ENCODE measurements at places on chromosomes 13 and 19.

GRCh38 chr13:91153372-91153771 is 194.1 kb upstream of the MIR17HG start:
- DNase-seq, result no peak

- no peak for DNase-seq
These were observed 60.7 kb downstream of the MCF2L start for GRCh38 chr13:113029487-113030258.

DNA sequence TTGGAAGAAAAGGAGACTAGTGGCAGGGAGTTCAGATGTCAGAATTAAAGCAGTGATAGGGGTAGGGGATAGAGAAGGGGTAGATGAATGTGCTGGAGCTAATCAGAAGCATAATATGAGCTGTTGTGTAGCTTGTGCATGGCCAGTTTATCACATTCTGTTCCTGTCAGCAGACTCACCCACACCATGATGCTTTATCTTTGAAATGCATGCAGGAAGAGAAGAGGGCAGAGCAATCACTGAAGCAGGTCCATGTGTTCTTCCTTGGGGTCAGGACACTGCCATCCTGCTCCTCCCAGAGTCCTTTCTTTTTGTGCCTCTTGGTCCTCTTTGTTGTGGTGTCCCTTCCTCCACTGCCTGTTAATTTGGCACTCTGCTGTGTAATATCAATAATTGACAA is 5.8 kb downstream of the CHAMP1 start:
- no peak for DNase-seq

- DNase-seq, result no peak
These were observed 15.8 kb downstream of the TMED1 start for GRCh38 chr19:10820173-10820572.

GRCh38 chr13:42876270-42876714 is 94.9 kb downstream of the FAM216B start:
- DNase-seq, result no peak

GRCh38 chr19:45660636-45661035 is 7.4 kb upstream of the GIPR start:
- no peak for DNase-seq

- DNase-seq, result no peak
These were observed 85.4 kb downstream of the KLF12 start for GRCh38 chr13:74048756-74049155.

- no peak for DNase-seq
These were observed 34.9 kb upstream of the TPP2 start for GRCh38 chr13:102561933-102562332.

DNA sequence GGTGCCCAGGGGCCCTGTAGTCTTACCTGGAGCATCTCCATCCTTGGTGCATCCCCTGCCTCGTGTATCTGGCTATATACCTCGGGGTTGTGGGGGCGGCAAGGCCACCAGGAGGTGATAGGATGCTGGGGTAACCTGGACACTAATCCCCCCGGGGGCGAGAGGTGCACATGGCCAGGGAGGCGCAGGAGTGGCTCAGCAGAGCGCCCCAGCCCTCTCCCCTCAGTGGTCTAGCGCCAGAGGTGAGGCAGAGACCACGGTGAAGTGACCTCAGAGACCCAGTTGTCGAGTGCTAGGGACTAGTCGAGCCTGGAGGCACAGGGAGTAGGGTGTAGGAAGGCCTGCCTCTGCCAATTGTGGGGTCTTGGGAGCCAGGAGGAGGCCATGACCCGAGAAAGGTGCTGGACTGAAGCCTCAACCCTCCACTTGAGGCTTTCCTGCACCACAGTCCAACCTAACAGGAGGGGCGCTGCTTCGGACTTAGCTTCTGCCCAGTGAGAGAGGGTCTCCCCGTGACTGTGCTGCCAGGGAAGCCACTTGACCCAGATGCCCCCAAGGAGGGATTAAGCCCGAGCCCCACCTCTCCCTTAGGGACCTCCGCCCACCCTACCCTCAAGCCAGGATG is at the start of gene LHB:
TSS of gene LHB (minus strand) at position 51 of the 625 bp plus-strand sequence. CDS start at position 41, 10 bp downstream.
- no peak for DNase-seq

DNA sequence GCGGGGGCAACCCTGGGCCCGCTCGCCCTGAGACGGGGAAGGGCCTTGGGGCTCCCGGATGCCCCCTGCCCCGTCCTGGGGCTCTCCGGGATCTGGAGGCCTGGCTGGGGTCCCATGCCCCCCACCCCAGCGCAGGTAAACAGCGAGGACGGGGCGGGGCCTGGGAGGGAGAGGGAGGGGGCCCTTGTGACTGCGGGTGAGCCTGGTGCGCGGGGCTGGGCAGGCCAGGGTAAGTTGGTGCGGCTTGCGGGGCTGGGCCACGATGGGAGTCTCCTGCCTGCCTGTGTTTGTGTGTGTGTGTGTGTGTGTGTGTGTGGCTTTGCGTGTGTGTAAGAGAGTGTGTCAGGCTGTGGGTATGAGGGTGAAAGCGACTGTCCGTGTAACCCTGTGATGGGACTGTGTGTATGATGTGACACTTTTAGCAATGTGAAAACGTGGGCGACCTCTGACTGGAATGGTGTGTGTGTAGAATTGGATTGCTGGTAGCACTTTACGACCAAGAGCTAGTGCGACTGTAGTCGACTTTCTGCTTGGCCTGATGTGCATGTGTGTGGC is 426 bp downstream of the KLC3 start:
- DNase-seq, result no peak

GRCh38 chr13:41495044-41495443 is 37.7 kb downstream of the RGCC start:
- no peak for DNase-seq

DNA sequence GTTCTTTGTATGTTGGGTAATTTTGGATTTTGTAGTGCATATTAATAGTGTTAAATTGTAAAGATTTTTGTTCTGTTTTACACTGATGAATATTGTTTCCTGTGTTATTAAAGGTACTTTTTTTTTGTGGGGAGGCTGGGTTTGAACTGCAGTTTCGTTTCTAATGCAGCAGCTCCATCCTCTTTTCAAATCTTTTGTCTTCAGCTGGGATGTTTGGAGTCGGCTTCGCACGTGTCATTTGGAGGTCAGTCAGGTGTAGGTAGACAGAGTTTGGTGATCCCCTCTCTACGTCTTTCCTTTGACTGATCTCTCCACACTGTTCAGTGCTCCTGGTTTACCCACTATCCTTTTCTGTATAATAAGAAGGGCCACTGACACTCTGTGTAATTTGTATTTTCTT is 30.3 kb downstream of the TDRD3 start:
- no peak for DNase-seq

DNA sequence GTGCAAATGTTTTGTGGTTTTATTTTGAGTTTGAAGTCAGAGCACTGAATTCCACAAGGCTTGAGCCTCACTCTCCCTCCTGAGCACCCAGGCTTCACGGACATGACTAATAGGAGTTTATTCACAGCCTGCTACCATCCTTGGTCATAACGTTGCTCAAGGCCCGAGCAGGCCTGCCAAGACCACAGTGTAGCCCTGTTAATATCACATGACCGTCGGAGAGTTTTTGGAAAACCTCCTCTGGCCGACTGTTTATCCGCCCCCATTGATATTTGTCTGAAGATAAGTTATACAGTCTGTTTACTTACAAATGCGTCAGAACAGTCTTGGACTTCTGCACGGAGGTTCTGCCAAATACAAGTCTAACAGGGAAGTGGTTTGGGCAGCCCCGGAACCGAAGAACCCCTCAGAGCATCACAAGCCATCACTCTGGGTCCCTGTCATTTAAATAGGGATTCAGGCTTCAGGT is 89.9 kb downstream of the COL4A2 start:
- DNase-seq, result no peak

GRCh38 chr13:77989281-77989680 is 70.7 kb upstream of the EDNRB start:
- DNase-seq, result no peak

DNA sequence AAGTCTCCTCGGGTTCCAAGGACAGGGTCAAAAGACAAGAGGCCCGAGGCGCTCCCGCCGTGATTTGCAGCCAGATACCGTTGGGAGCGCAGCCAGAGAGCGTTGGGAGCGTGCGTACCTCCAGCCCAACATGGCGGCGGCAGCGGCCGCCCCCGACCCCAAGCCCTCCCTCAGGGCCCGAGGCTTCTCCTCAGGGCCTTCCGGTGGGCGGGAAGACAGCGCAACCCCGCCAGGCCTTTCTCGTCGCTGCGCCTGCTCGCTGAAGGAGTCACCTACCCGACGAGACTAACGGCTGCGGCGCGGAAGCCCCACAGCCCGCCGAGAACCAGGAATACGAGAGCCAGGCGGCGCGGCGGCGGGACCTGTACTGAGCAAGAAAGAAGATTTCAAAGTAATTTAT is 3.2 kb upstream of the ZNF850 start:
- peak; percentile 83 for DNase-seq

- no peak for DNase-seq
These were observed 42.0 kb upstream of the TDRD3 start for GRCh38 chr13:60355056-60355455.

GRCh38 chr13:93794197-93794885 is 567.7 kb downstream of the GPC6 start:
- no peak for DNase-seq

DNA sequence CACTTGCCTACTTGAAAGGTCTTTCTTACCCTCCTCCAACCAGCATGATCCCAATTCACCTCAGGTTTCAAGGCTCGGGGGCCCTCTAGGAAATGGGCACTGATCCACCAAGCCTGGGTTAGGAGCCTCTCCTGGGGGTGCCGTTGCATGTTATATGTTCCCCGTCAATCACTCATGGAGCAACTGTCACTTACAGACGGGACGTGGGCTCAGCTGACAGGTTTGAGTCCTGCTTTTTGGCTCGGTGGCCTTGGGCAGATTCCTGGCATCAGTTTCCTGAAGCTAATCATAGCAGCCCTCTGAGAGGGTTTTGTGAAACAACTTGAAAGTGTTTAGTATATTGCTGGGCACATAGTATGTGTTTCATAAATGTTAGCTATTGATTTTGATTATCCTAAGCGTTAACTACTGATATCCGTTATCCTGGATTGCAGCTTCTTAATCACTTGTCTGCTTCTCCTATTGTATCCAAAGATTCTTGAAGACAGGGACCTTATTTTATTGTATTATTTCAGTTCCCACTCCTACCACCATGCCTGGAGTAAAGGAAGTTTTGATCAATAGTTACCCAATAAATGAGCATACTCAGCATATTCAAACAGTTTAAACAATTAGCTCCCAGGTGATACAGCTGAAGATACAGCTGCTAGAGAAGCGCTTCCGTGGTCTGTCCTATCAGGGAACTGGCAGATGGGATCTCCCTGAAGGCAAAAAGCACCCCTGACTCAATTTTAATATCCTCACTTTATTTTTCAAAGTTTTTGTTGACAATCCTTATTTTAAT is 57.9 kb downstream of the RFC3 start:
- DNase-seq, result no peak

GRCh38 chr13:31982124-31982523 is 49.5 kb upstream of the FRY start:
- no peak for DNase-seq

DNA sequence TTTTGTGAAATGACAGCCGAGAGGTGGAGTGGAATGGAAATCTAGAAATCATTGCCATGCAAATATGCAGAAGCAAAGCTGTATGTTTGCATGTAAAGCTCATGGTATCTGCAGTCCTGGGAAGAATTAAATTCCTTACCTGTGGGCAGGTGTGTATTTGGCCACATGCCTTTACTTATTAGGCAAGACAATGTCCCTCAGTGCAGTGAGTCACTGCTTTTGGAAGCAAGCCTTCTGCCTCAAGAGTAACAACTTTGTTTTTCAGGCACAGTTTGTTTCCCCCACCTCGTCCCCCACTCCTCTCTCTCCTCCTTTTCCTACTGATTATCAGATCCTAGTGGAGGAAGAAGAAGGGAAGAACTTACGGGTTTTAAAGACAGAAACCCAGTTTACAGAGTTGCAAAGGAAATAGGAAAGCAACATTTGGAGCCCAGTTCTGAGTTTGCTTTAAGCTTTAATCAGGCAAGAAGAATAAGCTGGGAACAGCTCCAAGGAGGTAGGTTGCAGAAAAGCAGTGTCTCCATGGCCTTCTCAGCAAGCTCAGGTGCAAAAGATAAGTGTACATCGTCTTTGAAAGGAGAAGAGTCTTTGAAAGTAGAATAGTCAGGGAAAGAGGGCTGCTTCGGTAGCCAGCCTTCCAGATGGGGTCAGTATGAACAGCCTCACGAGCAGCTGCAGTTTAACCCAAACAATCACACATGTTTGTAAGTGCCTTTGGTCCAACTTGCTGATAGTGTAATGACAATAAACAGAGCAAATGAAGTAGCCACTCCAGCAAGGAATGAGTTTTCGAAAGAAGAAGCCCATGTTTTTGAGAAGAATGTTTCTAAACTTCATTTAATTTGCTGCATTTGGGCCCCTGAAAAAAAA is 190.1 kb downstream of the KLF5 start:
- no peak for DNase-seq

DNA sequence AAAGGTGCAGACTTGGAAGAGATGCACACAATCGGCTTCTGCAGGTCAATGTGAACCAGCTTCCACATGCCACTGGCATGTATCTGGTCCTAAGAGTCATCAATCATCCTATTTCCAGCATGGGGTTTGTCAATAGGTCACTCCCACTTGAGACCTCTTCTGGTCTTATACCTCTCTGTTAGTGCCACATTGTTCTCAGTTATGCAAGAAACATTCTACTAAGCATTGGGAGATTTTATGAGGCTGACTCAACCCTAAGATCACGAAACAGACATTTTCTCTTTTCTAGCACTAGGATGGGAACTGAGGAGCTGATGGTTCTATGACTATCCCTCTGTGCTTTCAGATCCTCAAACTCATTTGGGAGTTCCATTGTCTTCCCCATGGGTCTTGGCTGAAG is 581.5 kb upstream of the KLF12 start:
- DNase-seq, result no peak

DNA sequence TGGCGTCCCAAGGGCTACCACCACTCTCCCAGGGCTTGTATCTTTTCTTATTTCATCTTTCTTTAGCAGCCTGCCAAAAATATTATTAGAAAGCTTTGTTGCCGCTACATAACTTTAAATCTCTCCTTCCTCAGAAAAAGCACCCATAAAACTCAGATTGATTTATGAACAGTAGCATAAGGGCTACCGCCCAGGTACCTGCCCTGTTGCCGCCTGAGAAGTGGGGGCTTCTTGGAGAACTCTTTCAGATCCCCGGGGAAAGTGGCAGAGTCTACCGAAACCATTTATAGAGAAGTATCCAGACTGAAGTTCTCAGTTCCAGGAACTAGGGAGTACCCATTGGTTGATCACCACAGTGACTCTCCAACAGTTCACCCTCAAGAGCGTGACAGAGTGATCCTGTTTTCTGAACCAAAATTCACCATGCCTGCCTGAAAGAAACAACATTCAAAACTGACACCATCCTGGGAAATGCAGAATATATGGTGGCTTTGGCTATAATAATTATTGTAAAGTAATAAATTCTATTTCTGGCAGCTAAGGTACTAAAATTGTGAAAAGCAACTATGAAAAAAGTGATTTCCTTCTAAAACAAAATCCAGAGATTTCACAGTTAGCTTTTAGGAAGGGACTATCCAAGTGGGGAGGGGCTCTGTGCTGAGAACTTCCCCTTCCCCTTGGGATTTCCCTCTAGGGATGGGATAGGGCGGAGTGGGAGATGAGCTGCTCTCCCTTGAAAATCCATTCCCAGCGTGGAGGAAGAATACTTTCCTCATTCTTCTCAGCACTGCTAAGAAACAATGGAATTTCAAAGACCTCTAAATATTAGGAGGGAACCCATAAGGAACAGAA is 877 bp upstream of the N4BP2L1 start:
- no peak for DNase-seq
